Hematopoietic multipotent progenitor cell treated with erythropoietin and hydrocortisone succinate and interleukin-3 and kit ligand, for 15 days (in vitro differentiated cells): ENCODE measurements at places on chromosomes 11 and 22.

DNA sequence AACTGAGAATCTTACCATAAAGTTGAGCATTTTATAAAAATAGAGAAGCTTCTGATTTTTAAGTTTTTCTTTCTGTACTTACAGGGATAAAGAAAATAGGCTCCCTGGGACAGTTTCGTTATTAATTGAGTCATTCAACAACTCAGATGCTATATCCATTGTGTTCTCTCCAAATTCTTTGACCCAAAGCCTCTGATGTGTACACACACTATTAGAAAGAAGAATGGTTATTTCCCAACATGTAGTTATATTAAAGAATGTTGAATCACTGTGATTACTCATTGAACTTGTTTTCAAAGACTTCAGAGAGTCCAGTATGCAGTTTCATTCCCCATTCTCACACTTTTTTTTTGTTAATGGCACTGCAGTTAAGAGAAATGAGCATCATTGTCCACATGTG lies 734.3 kb upstream of the ARHGAP42 start:
- DNase-seq: no peak

GRCh38 chr22:20882855-20883254 lies 24.0 kb downstream of the SNAP29 start:
- no peak for DNase-seq

DNA sequence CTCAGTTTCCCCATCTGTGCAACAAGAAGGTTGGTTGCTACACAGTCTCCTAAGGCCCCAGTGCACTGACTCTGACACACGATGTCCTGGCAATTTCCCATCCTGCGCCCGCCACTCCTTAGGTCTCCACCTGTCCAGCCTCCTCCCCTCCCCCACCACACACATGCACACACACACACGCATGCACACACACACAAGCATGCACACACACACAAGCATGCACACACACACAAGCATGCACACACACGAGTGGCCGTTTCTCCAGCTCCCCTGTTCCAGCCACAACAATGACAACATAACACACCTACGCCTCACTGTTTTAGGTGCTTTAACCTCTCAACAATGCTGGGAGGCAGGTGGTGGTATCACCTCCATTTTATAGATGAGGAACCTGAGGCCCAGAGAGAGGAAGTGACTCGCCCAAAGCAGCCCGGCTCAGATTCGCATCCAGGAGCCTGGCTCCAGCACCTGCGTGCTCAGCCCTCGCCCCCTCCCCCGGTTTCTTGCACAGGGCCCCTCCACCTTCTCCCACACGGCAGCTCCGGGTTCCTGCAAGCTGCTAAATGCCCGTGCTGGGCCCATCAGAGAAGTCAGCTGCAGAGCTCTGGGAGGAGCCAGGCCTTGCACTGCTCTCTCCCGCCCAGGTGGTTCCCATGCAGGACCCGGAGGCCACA lies 13.0 kb downstream of the CYTH4 start:
- DNase-seq: no peak

DNA sequence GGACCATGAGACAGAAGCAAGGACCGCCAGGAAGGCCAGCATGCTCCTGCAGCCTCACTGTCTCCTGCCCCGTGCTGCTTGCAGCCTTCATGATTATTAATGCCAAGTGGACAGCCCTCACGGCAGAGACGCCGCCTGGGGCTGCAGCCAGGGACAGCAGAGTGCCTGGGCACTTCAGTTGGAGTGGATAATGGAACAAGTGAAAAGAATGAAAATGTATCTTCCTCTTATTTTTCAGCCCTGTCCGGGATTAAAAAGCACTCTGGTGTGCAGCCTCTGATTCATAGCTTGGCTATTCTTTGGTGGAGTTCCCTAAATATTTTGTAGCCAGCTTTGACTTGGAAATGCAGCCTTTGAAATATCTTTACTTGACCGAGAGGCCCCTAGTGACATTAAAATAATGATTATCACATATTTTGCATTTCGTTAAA lies 1404.2 kb downstream of the BRD1 start:
- DNase-seq: no peak

DNA sequence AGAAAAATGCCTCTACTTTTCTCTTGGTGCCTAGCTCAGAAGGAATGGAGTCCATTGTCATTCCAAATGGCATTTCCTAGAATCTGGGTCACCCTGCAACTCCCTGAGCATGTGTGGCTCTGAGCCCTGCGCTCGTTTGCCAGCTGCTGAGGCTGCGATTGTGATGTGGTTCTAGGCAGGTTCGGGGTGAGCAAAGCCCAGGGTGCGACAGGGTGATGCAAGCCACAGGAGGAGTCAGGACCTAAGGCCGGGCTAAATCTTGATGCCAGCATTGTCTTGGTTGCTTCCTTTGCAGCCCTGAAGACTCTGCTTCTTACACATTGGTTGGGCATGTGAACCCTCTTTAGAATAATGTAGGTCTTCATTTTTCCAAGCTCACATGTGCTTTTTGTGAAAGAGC lies 131.0 kb downstream of the MORC2 start:
- DNase-seq: no peak

GRCh38 chr22:46017166-46017565 lies 40.2 kb upstream of the WNT7B start:
- no peak for DNase-seq

- DNase-seq: no peak
Measured at GRCh38 chr22:30167734-30168133, 78.8 kb downstream of the LIF start.

GRCh38 chr11:68044898-68045351 lies 6.1 kb downstream of the TCIRG1 start:
- no peak for DNase-seq

DNA sequence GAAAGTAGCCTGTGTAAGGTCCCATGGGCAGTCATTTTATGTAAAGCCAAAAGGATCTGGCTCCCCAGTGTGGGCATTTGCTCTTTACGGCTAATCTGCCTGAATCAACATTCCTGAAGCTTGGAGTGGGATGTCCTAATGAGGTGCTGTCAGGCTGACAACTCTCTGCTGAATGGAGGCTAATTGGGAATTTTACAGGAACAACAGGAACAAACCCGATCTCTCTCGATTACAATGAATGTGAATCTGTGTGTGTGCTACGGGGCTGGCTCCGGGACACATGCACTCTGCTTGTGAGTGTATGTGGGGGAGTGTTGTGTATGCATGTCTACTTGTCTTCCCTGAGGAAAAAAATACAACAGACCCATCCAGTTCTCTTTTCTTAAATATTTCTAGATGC lies 415.2 kb downstream of the TENM4 start:
- DNase-seq: no peak
